Cerebellar nuclear complex (tissue), 1 donor: ENCODE measurements at places on chromosomes 12 and 14.

DNA sequence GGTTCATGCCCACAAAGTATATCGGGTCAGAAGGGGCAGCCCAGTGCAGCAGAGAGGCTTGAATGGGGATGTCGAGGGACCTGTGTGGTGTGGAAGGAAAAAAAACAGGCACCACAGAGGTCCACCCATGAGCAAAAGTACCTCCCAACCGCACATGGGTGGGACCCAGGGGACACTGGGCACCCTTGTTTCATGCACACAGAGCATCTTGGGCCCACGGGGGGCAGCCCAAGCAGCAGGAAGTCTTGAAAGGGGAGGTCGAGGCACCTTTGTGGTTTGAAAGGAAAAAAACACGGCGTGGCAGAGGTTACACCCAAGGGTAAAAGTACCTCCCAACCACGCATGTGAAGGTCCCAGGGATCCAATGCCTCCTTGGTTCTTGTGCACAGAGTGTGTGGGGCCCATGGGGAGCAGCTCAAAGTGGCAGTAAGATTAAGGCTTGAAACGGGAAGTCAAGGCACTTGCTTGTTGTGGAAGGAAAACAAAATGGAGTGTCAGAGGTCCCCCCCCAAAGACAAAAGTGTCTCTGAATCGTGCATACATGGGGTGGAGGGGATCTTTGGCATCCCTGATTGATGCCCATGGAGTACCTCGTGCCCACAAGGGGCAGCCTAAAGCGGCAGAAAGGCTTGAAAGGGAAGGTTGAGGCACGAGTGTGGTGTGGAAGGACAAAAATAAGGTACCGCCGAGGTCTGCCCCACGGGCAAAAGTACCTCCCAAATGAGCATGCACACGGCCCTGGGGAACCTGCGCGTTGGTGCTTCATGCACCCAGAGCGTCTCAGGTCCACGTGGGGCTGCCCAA, 575.5 kb downstream of the ALG10 start:
- DNase-seq, result no peak

DNA sequence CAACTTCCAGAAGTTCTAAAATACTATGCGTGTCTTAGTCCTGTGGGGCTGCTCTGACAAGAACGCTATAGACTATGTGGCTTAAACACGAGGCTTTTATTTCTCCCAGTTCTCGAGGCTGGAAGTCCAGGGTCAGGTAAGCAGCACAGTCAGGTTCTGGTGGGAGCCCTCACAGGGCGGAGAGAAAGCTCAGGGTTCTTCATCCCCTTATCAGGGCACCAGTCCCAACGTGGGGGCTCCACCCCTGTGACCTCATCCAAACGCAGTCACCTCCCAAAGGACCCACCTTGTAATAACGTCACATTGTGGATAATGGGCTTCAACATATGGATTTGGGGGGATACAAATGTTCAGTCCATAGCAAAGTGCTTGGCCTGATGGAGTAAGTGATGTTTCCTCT, 37.1 kb upstream of the TC2N start:
- DNase-seq, result no peak

- DNase-seq, result no peak
Observed at GRCh38 chr12:65308601-65309071, 30.2 kb downstream of the MSRB3 start.

GRCh38 chr12:2958432-2959191, 585 bp upstream of the TEAD4 start:
- no peak for DNase-seq

DNA sequence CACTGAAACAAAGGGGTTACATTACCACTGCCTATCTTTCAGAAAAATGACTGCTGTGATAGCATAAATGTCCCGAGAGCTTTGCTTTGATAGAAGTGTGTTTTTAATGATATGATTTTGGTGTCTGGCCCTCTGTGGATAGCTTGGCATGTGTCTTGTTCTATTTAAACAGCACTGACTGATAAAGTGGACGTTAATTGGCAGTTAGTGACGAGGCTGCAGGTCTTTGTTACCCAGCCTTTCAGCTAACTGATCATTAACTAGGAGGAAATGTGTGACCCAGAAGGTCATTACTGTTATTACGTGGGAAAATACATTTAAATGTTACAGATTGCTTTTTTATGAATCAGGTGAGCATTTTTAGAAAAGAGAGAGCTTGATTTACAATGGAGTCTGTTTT, 428.3 kb downstream of the DIO2 start:
- DNase-seq, result no peak

- no peak for DNase-seq
Observed at GRCh38 chr12:81208187-81208911, 130.5 kb downstream of the ACSS3 start.

- no peak for DNase-seq
Observed at GRCh38 chr14:72714871-72715214, 179.1 kb downstream of the DPF3 start.

DNA sequence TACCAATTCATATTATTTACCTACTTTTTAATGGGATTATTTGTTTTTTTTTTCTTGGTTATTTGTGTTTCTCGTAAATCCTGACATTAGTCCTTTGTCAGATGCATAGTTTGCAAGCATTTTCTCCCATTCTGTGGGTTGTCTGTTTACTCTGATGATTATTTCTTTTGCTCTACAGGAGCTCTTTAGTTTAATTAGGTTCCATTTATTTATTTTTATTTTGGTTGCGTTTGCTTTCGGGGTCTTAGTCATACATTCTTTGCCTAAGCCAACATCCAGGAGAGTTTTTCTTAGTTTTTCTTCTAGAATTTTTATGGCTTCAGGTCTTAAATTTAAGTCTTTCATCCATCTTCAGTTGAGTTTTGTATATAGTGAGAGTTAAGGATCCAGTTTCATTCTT, 289.9 kb downstream of the AKAP6 start:
- no peak for DNase-seq

DNA sequence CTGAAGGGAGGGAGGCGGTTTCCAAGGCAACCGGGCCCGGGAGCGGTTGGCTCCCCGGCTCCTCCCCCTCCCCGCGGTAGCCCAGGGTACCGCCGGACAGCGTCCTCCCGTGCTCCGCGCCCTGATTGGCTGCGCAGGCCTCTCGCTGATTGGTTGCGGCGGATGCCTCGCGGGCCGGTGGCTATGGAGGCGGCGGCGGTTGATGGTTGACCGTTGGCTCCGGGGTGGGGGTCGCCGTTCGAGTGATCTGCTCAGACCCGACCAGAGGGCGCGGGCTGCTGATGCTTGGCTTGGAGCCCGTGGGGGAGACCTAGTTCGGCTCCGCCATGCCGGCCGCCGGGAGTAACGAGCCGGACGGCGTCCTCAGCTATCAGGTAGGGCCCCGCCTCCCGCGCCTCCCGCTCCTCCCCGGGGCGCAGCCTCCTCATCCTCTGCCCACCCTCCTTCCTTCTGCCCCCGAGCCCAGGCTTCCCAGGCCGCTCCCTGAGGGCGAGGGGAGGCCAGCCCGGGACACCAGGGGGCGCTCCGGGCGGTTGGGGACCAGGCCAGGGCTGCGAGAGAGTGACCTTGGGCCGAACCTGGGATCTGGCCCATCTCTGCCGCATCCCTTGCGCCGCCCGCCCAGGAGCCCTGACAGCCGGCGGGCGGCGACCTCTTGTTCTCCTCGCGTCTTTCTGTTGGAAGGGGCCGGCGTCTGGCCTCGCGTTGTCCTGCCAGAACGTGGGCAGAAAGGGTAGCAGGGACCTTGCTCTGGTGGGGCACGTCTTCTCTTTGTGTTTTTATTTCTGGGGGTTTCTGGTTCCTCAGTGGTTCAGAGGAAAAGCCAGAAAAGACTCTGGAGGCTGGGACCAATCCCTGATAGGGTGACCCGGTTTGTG, at the start of gene SLC4A8:
Gene SLC4A8 (plus strand): TSS at position 170 of the 878 bp plus-strand sequence. CDS start 157 bp downstream, at position 327.
- peak; percentile 83 for DNase-seq

DNA sequence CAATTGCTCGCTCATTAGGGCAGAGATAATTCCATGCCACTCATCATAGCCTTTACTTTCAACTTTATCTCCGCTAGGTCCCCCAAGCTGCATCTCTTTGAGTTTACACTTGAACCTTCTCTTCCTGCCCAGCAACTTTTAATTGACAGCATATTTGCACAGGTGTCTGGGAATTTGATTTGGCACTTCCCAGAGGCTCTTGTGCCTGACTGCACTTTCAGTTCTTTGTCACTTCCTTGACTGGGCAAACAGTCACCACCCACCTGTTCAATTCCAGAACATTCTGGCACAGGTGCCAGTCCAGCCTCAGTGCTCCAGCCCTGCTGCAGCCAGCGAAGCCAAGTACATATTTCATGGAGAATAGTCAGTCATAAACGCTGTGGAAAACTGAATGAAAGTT, 110.1 kb upstream of the LRIG3 start:
- no peak for DNase-seq

DNA sequence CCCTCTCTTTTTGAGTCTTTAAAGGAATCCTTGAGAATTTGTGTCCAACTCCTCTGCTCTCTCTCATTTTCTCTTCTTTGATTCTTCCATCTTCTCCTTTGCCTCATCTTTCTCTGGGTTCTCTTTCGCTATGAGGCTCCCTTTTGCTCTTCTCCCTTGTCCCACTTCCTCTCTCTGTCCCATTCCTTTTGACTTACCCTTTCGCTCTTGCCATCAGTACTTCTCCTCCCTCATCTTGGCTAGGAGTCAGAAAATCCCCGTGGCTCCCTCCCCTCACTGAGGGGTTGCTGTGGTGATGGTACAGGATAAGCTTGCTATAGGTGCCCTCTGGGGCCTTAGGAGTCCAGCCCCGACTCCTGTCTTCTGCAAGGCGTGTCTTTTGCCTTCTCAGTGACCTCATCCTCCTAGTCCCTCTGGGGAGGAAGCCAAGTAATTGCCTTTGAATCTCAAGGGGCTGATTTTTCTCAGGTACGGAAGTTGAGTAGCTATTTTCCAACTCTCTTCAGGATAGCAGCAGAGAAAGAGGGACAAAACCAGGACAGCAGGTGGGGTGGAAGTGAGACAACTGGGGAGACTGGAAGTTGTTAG, 6.4 kb downstream of the PDE1B start:
- DNase-seq, result no peak

- DNase-seq, result no peak
Observed at GRCh38 chr12:76588881-76589565, 29.5 kb upstream of the OSBPL8 start.

DNA sequence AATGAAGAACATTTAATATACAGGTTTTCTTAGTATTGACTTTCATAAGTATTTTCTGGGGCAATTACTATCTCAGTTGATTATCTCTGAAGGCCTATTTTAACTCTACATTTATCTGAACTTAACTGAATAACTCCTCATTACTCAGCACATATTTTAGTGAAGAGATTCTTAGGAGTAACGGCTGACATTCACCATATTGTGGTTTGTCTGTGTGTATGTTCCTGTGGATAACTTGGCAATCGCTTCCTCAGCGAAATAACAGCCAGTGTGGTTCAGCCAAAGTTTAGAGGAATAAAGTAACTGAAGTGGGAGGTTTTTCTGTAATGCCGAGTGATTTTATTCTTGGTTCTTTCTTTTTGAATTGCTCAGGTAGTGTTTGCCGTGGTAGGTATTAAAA, 168.0 kb downstream of the RAD51B start:
- no peak for DNase-seq

- DNase-seq, result no peak
Observed at GRCh38 chr12:63888908-63889635, 44.6 kb downstream of the SRGAP1 start.

GRCh38 chr12:121543786-121544185, 37.0 kb downstream of the KDM2B start:
- DNase-seq, result no peak

DNA sequence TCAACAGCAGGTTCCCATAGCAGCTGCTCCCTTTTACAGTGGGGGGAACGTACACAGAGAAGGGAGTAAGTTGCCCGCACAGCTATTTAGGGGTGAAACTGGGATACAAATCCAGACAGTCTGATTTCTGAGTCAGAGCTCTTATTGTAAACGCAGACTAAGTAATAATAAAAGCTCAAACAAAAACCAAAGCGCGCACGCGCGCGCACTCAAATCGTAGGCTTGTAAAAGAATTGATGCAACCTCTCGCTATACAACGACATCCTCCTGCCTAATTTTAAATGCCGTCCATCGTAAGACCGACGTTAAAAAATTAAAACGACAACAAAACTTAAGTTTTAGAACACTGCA, 747 bp upstream of the DACT1 start:
- DNase-seq, result no peak

- no peak for DNase-seq
Observed at GRCh38 chr12:10716704-10717315, 6.3 kb downstream of the YBX3 start.

DNA sequence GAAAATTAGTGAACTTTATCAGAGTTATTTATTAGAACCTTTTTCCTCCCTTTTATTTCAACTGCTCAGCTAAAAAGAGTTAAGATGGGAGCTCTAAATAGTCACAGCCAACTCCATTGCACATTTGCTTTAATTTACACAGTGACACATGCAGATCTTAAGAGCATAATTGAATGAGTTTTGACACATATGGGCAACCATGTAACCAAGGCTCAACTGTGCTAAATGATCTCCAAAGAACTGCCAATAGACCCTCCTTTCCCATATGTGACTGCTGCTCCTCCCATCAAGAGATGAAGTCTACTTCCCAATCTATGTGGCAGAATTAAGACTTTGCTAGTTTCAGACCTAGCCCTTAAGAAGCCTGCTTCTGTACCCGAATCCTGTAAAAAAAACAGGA, 960.0 kb downstream of the BCL11B start:
- no peak for DNase-seq

DNA sequence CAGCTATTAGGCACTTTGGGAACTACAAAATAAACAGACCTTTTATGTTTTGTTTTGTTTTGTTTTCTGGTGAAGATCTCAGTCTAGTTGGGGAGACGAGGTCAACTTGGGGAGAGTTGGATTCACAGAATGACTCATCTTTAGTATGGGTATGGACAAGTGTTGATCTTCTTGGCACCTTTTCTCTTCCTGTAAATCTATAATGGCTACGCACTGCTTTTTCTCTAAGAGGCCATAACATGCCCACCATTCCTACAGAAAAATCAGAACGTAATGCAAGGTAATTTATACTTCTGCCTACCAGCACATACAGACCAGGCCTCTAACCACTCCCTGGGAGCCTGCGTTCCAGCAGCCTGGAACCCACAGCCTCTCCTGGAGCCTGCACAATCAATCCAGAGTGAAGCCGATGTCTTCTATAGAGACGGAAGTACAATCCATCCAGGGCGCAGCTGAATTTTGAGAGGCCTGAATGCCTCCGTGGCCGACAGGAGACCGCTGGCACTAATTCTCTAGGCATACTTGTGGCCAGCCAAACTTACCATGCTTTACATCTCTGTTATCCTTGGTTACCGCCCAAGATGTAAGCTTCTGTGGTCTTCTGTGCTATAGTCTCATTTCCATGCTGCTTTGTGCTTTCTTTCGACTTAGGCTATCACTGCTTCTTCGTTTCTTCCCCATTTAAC, 717 bp downstream of the PPHLN1 start:
- DNase-seq, result no peak
